Gastrocnemius medialis (tissue), 4 donors: ENCODE measurements at places on chromosomes 6 and 20.
A peak's percentile ranks its signal among the peaks of the same experiment; 100 is the strongest.

- H3K4me1 ChIP-seq, result no peaks in the 10 kb centered on the region
- DNase-seq, result no peak
- H3K4me3 ChIP-seq, result no peak overlapping the region
- H3K27me3 ChIP-seq, result no peaks in the 10 kb centered on the region
These were observed 192.5 kb downstream of the EDN1 start for GRCh38 chr6:12482386-12483375.

- no peaks in the 10 kb centered on the region for H3K36me3 ChIP-seq
- no peak overlapping the region for H3K4me3 ChIP-seq
- no peak overlapping the region for H3K27ac ChIP-seq
- no peaks in the 10 kb centered on the region for H3K4me1 ChIP-seq
- no peak for DNase-seq
- H3K27me3 ChIP-seq, result no peaks in the 10 kb centered on the region
These were observed 13.1 kb downstream of the PKIB start for GRCh38 chr6:122623279-122623678.

DNA sequence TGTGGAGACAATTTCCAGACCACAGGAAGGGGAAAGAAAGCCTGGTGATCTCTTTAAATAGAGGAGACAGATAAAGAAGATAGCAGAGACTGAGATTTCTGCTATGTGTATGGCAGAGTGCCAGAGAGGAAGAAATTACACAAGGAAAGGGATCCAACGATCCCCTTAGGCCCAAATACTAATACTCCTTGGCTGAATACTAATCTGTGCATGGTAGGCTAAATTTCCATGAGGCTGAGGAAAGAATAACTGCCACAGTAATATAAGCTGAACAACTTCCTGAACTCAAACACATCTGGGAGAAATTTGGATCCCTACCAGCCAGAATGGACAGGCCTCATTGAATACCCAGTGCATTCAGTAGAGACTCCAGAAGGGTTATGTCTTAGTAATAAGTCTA lies 83.3 kb upstream of the TNFAIP3 start:
- H3K4me1 ChIP-seq, result no peaks in the 10 kb centered on the region
- no peaks in the 10 kb centered on the region for H3K36me3 ChIP-seq
- H3K27ac ChIP-seq, result no peak overlapping the region
- no peak overlapping the region for H3K4me3 ChIP-seq
- H3K27me3 ChIP-seq, result no peaks in the 10 kb centered on the region

GRCh38 chr20:36179170-36179945 lies 24.8 kb downstream of the EPB41L1 start:
- no peak overlapping the region for H3K4me3 ChIP-seq
- H3K36me3 ChIP-seq, result no peaks in the 10 kb centered on the region
- no peaks in the 10 kb centered on the region for H3K27me3 ChIP-seq
- no peaks in the 10 kb centered on the region for H3K4me1 ChIP-seq
- no peak overlapping the region for H3K27ac ChIP-seq

- DNase-seq, result no peak
- no peaks in the 10 kb centered on the region for H3K36me3 ChIP-seq
- no peak overlapping the region for H3K4me3 ChIP-seq
- H3K27ac ChIP-seq, result no peak overlapping the region
- H3K27me3 ChIP-seq, result no peaks in the 10 kb centered on the region
These were observed 131.8 kb downstream of the SCML4 start for GRCh38 chr6:107692351-107692750.

- H3K27me3 ChIP-seq, result no peaks in the 10 kb centered on the region
- DNase-seq, result no peak
- H3K4me1 ChIP-seq, result no peaks in the 10 kb centered on the region
- H3K27ac ChIP-seq, result no peak overlapping the region
- H3K36me3 ChIP-seq, result no peaks in the 10 kb centered on the region
These were observed 29.4 kb downstream of the LAMA5 start for GRCh38 chr20:62337558-62338293.

DNA sequence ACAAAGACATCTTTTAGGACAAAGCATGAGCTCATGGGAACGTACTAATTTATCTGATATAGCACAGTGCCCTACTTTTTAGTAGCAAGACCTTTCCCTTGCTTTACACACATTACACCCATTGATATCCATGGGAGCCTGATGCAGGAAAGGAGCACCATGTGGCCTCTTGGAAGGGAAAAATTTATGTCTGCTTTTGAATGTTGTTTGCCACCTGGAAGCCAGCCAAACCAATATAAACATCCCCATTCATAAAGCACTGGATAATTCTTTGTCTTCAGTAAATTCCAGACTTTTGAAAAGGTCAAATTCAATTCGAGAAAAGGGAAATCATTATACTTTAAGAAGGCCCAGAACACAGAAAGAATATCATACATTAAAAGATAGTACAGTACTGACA lies 152.3 kb upstream of the BEND6 start:
- DNase-seq, result no peak
- peak overlapping the region; percentile 87 for H3K27ac ChIP-seq
- no peaks in the 10 kb centered on the region for H3K27me3 ChIP-seq
- H3K4me1 ChIP-seq, result peaks cover 84% of the 10 kb centered on the region
- H3K4me3 ChIP-seq, result no peak overlapping the region

DNA sequence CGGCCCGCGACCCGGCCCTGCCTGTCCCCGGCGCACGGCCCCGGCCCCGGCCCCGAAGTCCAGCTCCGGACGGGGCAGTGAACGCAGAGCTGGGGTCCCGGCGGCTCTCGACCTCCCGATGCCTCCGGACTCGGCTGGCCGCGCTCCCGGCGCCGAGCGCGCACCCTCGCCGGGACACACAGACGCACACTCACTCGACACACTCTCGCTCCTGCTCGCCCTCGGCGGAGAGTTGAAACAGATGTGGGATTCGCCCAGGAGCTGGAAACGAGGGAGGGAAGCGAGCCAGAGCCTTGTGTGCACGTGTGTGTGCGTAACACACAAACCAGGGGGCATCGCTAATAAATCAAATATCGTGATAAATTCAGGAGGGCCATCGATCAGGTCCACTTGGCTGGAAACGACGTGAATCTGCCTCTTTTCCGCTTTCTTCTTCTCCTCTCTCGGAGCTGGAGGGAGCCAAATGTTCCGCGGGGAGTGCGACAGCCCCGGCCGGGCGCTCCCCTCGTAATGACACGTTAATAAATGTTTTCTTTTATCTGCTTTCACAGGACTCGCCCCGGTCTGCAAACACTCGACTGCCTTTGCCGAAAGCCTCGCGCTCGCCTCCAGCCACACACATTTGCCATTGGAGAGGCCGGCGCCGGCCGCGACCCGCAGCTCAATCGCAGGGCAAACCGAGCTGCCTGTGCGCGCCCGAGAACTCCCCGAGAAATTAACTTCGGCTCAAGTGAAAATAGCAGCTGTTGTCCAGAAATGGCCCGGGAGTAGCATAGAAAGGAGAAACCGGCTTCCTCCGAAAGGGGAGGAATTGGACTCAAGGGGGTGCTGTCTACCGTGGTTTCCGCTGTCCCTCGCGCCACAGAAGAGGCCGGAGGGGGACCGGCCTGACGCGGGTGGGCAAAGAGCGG lies 828 bp upstream of the SULF2 start:
- DNase-seq, result peak; percentile 44
- H3K27me3 ChIP-seq, result peaks cover 35% of the 10 kb centered on the region
- no peaks in the 10 kb centered on the region for H3K36me3 ChIP-seq
- H3K4me3 ChIP-seq, result peak overlapping the region; percentile 54
- H3K27ac ChIP-seq, result peak overlapping the region; percentile 60
- H3K4me1 ChIP-seq, result peaks cover 7% of the 10 kb centered on the region

DNA sequence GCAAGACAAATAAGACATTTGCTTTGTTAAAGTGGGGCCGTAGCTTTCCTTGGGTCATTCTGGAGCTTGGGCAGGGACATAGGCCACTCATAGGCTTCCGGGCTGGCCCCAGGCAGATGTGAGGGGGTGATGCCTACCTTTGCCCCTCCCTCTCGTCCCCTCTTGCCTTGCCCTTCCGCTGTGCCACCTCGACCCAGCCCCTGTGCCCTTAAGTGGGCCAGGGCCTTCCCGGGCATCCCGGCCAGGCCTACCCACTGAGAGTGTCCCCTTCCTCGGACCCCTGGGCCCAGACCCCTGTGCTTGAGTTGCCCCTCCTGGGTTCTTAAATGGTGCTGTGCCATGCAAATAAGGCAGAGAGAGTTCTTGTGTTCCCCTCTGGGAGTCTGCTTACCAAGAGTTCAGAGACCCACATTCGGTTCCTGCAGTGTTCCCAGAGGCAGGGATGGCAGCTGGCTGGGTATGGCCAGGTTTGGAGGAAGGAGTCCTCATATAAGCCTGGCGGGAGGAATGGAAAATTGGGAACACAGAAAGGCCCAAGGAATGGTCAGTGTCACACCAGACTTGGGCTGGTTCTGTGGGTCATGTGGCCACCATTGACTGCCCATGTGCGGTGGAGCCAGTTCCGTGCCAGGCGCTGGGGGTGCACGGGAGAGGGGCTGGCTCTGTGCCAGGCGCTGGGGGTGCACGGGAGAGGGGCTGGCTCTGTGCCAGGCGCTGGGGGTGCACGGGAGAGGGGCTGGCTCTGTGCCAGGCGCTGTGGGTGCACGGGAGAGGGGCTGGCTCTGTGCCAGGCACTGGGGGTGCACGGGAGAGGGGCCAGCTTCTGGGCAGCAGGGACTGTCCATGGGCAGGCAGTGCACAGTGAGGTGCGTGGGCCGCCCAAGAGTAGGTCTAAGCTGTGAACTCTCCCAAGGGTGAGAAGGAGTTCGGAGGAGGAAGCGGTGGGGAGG lies 173.5 kb upstream of the SNX9 start:
- H3K27ac ChIP-seq, result no peak overlapping the region
- H3K27me3 ChIP-seq, result no peaks in the 10 kb centered on the region
- no peak overlapping the region for H3K4me3 ChIP-seq
- no peak for DNase-seq

DNA sequence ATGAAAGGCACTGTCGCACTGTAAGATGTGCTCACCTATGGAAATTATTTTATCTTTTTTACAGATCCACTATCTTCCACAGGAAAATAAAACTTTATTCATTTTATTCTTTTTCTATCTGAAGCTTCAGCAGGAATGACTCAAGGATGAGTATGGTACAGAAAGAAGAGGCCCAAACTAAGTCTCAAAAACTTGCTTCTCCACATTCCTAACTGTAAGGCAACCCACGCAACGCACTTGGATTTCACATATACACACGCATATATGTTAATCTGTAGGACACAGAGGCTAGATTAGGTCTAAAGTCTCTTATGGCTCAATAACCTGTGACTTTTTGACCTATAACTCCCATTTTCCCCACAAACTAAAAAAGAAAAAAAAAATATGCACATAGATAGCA lies 81.9 kb downstream of the RALGAPA2 start:
- H3K36me3 ChIP-seq, result no peaks in the 10 kb centered on the region
- H3K4me3 ChIP-seq, result no peak overlapping the region
- no peak overlapping the region for H3K27ac ChIP-seq
- H3K27me3 ChIP-seq, result no peaks in the 10 kb centered on the region
- no peak for DNase-seq
- no peaks in the 10 kb centered on the region for H3K4me1 ChIP-seq

DNA sequence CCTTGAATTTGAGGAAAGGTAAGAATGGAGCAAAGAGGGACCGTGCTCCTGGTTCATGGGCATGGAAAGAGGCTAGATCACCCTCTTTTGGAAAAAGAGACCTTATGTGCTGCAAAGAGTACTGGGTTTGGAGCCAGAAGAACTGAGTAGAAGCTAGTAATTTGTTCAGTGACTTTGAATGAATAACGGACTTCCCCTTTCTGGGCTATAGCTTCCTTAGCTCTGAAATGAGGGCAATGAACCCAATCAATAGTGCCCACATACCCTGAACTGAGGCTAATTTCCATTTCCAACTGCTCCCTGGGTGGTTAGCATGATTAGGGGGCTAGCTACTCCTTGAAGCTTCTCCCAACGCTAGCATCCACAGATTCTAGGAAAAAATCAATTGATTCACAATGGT lies 121.4 kb downstream of the UNC5CL start:
- H3K27me3 ChIP-seq, result no peaks in the 10 kb centered on the region
- no peak for DNase-seq
- no peaks in the 10 kb centered on the region for H3K36me3 ChIP-seq
- H3K4me3 ChIP-seq, result no peak overlapping the region
- no peaks in the 10 kb centered on the region for H3K4me1 ChIP-seq

DNA sequence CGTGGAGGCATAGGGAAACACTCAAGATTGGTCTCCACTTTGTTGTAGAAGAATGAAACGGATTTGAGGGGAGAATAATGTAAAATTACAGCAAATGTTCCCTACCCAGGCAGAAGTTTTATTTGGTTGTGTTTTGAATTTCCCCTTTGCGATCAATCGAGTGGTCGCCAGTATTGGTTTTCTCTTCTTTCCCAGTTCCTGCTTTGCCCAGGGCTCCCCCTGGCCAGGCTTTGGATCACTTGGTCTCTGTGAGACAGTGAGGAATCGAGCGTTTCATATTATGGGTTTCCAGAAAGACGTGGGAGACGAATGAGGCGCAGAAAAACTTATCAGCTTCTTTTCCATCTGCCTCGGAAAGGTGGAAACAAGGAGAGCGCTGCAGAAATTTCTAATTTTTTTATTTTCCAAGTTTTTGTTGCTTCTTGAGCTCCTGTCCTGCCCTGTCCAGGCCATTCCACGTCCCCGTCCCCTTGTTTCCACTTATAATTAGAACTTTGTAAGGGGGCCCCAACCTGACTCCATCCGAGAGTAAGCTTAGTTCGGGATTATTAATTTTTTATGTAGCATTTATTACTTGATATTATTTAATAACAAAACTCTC lies 7.5 kb upstream of the TBX18 start:
- H3K4me1 ChIP-seq, result peaks cover 7% of the 10 kb centered on the region
- no peak for DNase-seq
- peaks cover 63% of the 10 kb centered on the region for H3K27me3 ChIP-seq
- no peaks in the 10 kb centered on the region for H3K36me3 ChIP-seq
- H3K27ac ChIP-seq, result no peak overlapping the region

GRCh38 chr6:27795697-27796494 lies 116.3 kb downstream of the OR2B2 start:
- peaks cover 18% of the 10 kb centered on the region for H3K27me3 ChIP-seq
- H3K36me3 ChIP-seq, result no peaks in the 10 kb centered on the region
- H3K4me3 ChIP-seq, result no peak overlapping the region
- DNase-seq, result no peak
- no peak overlapping the region for H3K27ac ChIP-seq

GRCh38 chr6:1630771-1631217 lies 21.1 kb downstream of the FOXC1 start:
- no peak for DNase-seq
- H3K4me1 ChIP-seq, result no peaks in the 10 kb centered on the region
- no peak overlapping the region for H3K27ac ChIP-seq
- no peaks in the 10 kb centered on the region for H3K36me3 ChIP-seq
- no peak overlapping the region for H3K4me3 ChIP-seq
- peaks cover 19% of the 10 kb centered on the region for H3K27me3 ChIP-seq
